Mesenteric fat pad (tissue), 1 donor: ENCODE measurements at places on chromosomes 12 and 14.

GRCh38 chr14:77897374-77897773 lies 97.5 kb downstream of the ADCK1 start:
- DNase-seq: no peak

DNA sequence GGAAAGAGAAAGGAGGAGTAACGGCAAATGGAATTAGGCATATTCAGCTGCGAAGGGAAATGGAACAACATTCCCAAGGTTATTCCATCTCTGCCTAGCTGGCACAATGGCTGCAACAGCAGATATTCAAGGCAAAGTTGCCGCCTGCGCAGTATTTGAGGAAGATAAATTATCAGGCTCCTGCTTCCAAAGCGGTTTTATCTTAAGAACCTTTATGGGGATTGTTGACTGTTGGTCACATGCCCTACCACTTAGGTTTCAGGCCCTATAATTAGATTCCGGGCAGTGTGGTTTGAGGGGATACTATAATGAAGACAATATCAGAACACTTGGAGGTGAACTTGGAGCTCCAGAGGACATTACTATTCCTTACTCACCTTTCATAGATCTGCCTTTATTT lies 99.7 kb downstream of the FGD4 start:
- DNase-seq: no peak

DNA sequence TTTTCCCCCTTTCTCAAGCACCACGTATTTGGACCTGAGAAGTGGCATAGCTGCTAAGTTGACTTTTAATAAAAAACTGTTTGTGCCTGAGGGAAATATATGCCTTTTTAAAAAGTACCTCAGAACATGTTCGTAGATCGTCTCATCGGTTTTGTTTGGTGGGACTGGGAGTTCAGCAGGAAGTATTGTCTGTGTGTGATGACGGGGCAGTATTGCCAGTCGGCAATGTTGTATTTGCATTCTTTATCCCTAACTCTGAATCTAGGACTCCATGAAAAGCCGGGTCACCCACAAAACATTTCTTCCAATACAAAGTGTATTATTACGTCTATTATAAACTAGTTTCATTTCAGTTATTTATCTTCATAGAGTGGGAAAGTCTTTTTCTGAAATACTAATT lies 19.7 kb upstream of the FGD4 start:
- no peak for DNase-seq

DNA sequence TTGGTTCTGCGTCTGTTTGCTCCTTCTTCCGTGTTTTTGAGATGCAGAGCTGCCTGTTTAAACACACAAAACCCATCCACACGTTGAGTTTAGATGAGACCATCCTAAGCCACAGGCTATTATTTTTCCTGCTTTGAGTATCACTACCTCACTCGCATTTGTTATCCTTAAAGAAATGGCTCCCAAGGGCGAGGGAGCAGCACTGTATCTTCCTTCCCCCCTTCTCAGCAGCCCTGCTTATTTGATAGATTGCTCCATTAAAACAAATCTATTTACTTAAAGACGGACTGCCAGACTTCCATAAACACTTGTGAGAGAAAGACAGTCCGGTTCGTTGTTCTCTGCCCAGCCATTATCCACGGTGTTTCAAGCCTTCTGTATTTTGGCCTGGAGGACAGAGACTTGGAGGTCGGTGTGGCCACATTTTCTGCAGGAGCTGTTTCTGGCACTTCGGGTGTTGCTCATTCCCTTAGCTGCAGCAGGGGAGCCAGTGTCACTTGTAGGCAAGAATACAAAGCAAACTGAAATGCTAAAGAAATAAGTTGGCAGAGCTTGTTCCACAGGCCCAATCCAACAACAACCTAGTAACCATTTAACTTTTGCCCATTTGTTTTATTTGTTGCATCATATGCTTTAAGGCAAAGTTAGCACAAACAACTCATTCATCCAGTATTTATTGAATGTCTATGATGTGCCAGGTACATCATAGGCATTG lies 275.4 kb downstream of the TTC6 start:
- no peak for DNase-seq

DNA sequence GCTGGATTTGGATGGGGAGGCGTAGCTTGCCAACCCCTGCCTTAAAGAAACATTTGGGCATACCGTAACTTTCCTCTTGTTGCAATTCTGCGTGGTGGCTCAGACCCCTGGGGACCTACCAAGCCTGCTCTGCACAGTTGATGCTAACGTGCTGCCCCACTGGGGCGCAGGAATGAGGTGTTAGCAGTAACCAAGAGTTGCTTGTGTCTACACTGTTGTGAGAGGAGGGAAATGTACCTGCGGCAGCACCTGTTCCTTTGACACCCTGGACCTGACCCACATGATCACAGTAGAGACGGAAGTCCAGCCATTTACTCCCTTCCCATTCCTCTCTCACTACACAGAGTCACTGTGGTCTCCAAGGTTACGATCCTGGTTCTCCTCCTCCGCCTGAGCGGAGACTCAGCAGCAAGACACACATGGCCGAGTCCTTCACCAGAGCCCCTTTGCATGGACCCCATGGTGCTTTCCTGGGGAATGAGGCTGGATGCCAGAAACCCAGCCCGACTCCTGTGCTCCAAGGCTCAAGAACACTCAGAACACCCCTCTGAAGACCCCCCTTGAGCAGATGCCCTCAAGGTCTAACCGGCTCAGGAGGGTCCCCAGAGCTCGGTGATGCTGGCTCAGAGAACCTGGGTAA lies 84.8 kb downstream of the FBXL14 start:
- DNase-seq: peak; percentile 43
